ENCODE measurements at places on chromosomes 7 and 10. TPM values are rescaled to one million over a fixed set of nuclear protein-coding genes. Genes with fewer than 3 reads are reported as not detected.
A peak's percentile ranks its signal among the peaks of the same experiment; 100 is the strongest.

- no peak overlapping the region for H3K27ac ChIP-seq
- no peaks in the 10 kb centered on the region for H3K36me3 ChIP-seq
- no peak overlapping the region for H3K4me3 ChIP-seq
- H3K27me3 ChIP-seq, result no peaks in the 10 kb centered on the region
- DNase-seq, result peak; percentile 35
- no peaks in the 10 kb centered on the region for H3K4me1 ChIP-seq
Observed at GRCh38 chr7:31744294-31744874, 57.4 kb downstream of the PPP1R17 start.

GRCh38 chr7:150432915-150433892 lies 17.2 kb upstream of the GIMAP8 start:
- H3K27me3 ChIP-seq, result peaks cover 4% of the 10 kb centered on the region
- no peaks in the 10 kb centered on the region for H3K36me3 ChIP-seq
- no peak overlapping the region for H3K27ac ChIP-seq
- no peaks in the 10 kb centered on the region for H3K4me1 ChIP-seq
- H3K4me3 ChIP-seq, result no peak overlapping the region

GRCh38 chr10:93876381-93876780 lies 17.4 kb upstream of the SLC35G1 start:
- H3K4me1 ChIP-seq, result no peaks in the 10 kb centered on the region
- H3K27me3 ChIP-seq, result peaks cover 3% of the 10 kb centered on the region
- no peak overlapping the region for H3K27ac ChIP-seq
- H3K4me3 ChIP-seq, result no peak overlapping the region
- H3K36me3 ChIP-seq, result no peaks in the 10 kb centered on the region

GRCh38 chr7:55381189-55381588 lies 16.1 kb downstream of the LANCL2 start:
- H3K27me3 ChIP-seq, result no peaks in the 10 kb centered on the region
- H3K36me3 ChIP-seq, result no peaks in the 10 kb centered on the region
- H3K4me1 ChIP-seq, result no peaks in the 10 kb centered on the region
- no peak for DNase-seq

BICC1 gene
- 6.3 TPM for total RNA-seq

Measured in heart right ventricle (tissue), 16 donors.